ENCODE measurements at places on chromosomes 6 and 20. TPM values are rescaled to one million over a fixed set of nuclear protein-coding genes. Genes with fewer than 3 reads are reported as not detected.

DNA sequence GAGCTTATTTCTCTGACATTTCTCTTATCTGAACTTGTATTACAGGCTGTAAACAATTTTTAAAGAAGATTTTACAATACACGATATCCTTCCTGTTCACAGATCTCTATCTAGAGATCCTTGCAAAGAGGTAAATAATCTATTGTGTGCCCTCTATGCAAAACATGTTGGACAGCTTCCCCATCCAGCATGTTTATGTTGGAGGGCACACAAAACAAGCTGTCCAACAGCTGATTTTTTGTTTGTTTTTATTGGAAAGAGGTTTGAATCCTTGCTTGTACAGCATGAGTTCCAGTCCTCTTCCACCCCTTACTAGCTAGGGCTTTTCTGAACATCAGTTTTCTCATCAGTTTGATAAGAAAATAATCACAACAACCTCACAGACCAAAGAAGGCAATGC lies 62.3 kb upstream of the SYNDIG1 start:
- no peaks in the 10 kb centered on the region for H3K4me1 ChIP-seq
- H3K4me3 ChIP-seq = no peak overlapping the region
- no peaks in the 10 kb centered on the region for H3K27me3 ChIP-seq
- no peaks in the 10 kb centered on the region for H3K36me3 ChIP-seq
- no peak for DNase-seq

DNA sequence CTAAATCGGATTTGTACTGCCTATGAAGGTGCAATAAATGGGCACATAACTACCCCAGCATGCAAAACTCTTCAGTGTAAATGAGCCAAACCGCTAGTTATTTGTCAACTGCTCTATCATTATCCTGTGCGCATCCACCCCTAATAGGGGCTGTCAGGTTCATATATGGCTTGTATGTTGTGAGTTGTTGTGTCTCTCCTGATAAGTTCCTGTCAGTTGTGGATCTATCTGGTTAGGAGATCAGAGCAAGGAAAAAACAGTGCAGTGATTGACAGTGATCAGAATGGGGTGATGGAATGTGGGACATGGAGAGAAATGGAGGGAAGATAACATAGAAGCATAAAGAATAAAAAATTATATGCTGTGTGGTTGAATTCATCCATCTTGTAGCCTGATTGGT lies 686.9 kb upstream of the ID4 start:
- H3K36me3 ChIP-seq = no peaks in the 10 kb centered on the region
- no peak overlapping the region for H3K4me3 ChIP-seq
- no peak for DNase-seq
- no peaks in the 10 kb centered on the region for H3K27me3 ChIP-seq
- H3K27ac ChIP-seq = no peak overlapping the region
- no peaks in the 10 kb centered on the region for H3K4me1 ChIP-seq

GRCh38 chr6:19906171-19906570 lies 69.0 kb downstream of the ID4 start:
- no peaks in the 10 kb centered on the region for H3K27me3 ChIP-seq
- H3K36me3 ChIP-seq = no peaks in the 10 kb centered on the region
- H3K4me1 ChIP-seq = no peaks in the 10 kb centered on the region
- no peak overlapping the region for H3K27ac ChIP-seq
- H3K4me3 ChIP-seq = no peak overlapping the region

- H3K27ac ChIP-seq = peak overlapping the region; percentile 81
- no peaks in the 10 kb centered on the region for H3K4me1 ChIP-seq
- H3K4me3 ChIP-seq = peak overlapping the region; percentile 42
- peak; percentile 51 for DNase-seq
- H3K27me3 ChIP-seq = no peaks in the 10 kb centered on the region
- H3K36me3 ChIP-seq = no peaks in the 10 kb centered on the region
These were observed 51.0 kb downstream of the SSR1 start for GRCh38 chr6:7261852-7262461.

- H3K27ac ChIP-seq = no peak overlapping the region
- H3K36me3 ChIP-seq = no peaks in the 10 kb centered on the region
- no peak overlapping the region for H3K4me3 ChIP-seq
- DNase-seq = no peak
These were observed 60.3 kb upstream of the FABP7 start for GRCh38 chr6:122719176-122719575.

DNA sequence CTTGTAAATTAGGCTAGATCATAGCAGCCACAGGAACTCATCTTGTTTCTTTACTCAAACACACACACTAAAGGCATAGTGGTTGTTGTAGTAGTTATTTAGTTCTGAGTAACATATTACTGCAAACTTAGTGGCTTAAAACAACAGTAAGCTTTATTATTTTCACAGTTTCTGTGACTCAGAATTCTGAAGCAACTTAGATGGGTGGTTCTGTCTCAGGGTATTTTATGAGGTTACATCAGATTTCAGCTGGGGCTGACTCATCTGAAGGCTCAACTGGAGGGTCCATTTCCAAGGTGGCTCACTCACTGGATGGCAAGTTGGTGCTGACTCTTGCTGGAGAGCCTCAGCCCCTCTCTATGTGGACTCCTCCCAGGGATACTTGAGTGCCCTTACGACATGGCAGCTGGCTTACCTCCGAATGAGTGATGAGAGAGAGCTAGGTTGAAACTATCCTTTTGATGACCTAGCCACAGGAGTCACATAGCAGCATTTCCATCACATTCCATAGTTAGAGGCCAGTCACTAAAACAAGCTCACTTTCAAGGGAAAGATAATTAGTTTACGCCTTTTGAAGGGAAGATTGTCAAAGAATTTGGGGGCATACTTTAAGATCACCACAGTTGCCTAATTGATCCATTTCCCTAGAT lies 136.5 kb upstream of the PRND start:
- no peaks in the 10 kb centered on the region for H3K4me1 ChIP-seq
- DNase-seq = no peak
- no peak overlapping the region for H3K27ac ChIP-seq
- no peaks in the 10 kb centered on the region for H3K36me3 ChIP-seq
- no peaks in the 10 kb centered on the region for H3K27me3 ChIP-seq
- no peak overlapping the region for H3K4me3 ChIP-seq

- no peak overlapping the region for H3K27ac ChIP-seq
- H3K27me3 ChIP-seq = peaks cover 59% of the 10 kb centered on the region
- no peak overlapping the region for H3K4me3 ChIP-seq
These were observed 37.9 kb upstream of the CCDC167 start for GRCh38 chr6:37537548-37537947.

- H3K4me1 ChIP-seq = peaks cover 20% of the 10 kb centered on the region
- H3K4me3 ChIP-seq = no peak overlapping the region
- peaks cover 4% of the 10 kb centered on the region for H3K27me3 ChIP-seq
- H3K27ac ChIP-seq = peak overlapping the region; percentile 89
- no peaks in the 10 kb centered on the region for H3K36me3 ChIP-seq
These were observed 123.7 kb upstream of the BTN3A2 start for GRCh38 chr6:26241033-26241895.

DNA sequence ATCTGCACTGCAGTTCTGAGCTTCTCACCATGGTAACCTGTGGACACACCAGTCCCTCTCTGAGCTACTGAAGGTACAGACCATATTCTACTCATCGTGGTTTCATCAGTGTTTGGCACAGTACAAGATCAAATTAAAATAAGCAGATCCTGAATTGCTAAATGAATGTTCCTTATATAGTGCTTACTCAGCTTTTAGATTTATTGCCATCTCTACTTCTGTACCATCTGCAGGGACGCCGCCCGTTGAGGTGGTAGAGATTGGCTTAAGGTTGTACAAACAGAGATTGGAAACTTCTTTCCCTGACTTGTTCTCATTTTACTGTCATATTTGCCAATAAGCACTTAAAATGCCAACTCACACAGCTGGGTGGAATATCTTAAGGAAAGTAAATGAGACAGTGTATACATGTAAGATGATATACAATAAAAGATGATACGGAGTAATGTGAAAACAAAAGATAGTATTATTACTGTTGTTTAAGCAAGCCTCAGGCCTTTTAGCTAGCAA lies 223.4 kb upstream of the FOXQ1 start:
- H3K27me3 ChIP-seq = no peaks in the 10 kb centered on the region
- peak; percentile 26 for DNase-seq
- no peak overlapping the region for H3K4me3 ChIP-seq
- no peak overlapping the region for H3K27ac ChIP-seq
- H3K36me3 ChIP-seq = no peaks in the 10 kb centered on the region

GRCh38 chr6:157831018-157831369 lies 7.9 kb downstream of the SNX9 start:
- no peak overlapping the region for H3K27ac ChIP-seq
- peaks cover 5% of the 10 kb centered on the region for H3K4me1 ChIP-seq
- no peaks in the 10 kb centered on the region for H3K36me3 ChIP-seq
- H3K4me3 ChIP-seq = no peak overlapping the region
- DNase-seq = no peak
- no peaks in the 10 kb centered on the region for H3K27me3 ChIP-seq

DNA sequence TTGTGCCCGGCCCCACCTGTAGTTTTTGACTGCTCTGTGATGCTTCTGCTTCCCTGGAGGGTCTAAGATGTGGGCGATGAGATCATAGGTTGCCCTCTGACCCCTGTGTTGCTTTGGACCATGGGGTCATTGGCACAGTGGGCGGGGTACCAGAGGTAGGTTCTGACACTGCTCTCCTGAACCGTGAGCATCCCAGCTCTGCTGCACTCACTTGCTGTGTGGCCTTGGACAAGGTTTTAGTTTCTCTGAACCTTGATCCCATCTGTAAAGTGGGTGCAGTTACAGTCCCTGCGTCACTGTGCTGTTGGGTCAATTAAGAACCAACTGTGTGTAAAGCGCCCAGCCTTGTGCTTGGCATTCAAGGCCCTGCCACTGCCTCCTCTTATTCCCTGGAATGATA lies 30.9 kb downstream of the SRC start:
- no peak overlapping the region for H3K4me3 ChIP-seq
- peaks cover 25% of the 10 kb centered on the region for H3K4me1 ChIP-seq
- H3K27me3 ChIP-seq = no peaks in the 10 kb centered on the region
- DNase-seq = no peak

DNA sequence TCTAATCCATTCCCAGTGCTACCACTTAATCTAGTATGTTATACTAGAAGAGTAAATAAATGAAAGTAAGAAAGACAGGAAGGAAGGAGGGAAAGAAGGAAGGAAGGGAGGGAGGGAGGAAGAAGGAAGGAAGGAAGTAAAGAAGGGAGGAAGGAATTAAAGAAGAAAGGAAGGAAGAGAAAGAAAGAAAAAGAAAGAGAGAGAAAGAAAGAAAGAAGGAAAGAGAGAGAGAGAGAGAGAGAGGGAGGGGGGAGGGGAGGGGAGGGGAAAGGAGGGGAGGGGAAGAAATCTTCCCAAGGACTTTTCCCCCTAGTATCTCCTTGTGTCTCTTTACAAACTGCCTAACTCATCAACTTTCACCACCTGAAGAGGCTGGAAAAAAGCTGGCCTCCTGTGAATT lies 20.8 kb upstream of the MUC21 start:
- no peak for DNase-seq
- H3K4me3 ChIP-seq = no peak overlapping the region
- H3K27ac ChIP-seq = no peak overlapping the region

PROCR gene
- total RNA-seq = 7.1 TPM

CAGE1 gene
- not detected for total RNA-seq
